ENCODE measurements at places on chromosomes 13 and 19.

DNA sequence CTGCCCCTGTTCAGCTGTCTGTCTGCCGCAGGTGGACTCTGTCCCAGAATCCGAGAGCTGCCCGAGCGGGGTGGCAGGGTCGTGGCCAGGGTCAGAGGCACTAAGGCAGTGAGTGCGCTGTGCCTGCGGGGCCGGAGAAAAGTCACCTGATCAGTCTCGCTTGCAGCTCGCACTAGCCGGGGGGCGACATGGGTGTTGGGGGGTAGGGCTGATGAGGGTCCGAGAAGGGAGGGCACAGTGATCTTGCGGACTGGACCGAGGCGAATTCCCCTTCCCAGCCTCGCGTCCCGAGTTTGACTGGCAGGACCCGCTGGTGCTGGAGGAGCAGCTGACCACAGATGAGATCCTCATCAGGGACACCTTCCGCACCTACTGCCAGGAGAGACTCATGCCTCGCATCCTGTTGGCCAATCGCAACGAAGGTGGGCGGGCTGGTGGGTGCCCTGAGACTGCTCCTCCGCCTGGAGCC lies 627 bp downstream of the GCDH start:
- DNase-seq, result peak; percentile 48

DNA sequence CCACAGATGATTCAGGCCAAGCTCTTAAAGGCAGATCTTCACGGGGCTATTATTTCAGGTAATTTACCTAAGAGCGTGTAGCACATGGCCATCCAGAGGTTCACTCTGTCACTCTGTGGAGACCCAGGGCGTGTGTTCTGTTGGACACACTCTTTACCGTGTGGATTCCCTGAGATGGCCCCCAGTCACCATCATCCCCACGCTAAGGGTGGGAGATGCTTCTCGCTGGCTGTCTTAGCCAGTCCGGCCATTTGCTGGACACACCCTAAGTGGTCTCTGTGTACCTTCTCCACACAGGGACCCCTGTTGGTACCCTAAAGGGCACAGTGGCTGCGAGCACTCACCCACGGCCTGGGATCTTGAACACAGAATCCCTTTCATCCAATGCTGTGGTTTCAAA lies 6.0 kb downstream of the POP4 start:
- no peak for DNase-seq

- no peak for DNase-seq
Observed at GRCh38 chr13:86684402-86684801, 885.2 kb upstream of the SLITRK6 start.

DNA sequence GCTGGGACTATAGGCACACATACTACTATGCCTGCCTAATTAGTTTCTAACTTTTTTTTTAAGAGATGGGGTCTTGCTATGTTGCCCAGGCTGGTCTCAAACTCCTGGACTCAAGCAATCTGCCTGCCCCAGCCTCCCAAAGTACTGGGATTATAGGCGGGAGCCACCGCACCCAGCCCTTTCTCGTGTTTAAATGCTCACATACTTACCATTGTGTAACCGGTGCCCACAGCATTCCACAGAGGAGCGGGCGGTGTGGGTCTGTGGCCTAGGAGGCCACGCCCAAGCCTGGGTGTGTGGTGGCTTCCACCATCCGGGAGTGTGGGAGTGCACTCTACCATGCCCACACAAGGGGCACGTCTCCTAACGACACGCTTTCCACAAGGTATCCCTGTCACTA lies 7.7 kb downstream of the LMNB2 start:
- no peak for DNase-seq

DNA sequence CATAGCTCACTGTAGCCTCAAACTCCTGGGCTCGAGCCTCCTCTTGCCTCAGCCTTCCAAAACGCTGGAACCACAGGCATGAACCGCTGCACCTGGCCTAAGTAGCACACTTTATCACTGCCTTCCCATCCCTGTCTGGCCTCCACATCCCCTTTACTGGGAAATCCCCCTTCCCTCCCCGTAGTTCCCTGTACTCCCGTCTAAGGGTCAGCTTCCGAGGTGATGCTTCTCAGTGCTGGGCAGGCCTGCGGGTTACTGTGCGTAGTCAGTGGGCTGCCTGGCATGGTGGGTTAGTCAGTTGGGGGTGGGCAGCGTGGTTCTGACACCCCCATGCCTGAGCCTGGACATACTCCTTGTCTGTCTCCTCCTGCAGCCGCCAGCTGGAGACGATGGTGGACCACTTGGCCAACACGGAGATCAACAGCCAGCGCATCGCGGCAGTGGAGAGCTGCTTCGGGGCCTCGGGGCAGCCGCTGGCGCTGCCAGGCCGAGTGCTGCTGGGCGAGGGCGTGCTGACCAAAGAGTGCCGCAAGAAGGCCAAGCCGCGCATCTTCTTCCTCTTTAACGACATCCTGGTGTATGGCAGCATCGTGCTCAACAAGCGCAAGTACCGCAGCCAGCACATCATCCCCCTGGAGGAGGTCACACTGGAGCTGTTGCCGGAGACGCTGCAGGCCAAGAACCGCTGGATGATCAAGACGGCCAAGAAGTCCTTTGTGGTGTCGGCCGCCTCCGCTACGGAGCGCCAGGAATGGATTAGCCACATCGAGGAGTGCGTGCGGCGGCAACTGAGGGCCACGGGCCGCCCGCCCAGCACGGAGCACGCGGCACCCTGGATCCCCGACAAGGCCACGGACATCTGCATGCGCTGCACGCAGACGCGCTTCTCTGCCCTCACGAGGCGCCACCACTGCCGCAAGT lies 8.4 kb downstream of the PLEKHF1 start:
- DNase-seq, result no peak

GRCh38 chr13:78410847-78411246 lies 192.5 kb downstream of the POU4F1 start:
- no peak for DNase-seq

DNA sequence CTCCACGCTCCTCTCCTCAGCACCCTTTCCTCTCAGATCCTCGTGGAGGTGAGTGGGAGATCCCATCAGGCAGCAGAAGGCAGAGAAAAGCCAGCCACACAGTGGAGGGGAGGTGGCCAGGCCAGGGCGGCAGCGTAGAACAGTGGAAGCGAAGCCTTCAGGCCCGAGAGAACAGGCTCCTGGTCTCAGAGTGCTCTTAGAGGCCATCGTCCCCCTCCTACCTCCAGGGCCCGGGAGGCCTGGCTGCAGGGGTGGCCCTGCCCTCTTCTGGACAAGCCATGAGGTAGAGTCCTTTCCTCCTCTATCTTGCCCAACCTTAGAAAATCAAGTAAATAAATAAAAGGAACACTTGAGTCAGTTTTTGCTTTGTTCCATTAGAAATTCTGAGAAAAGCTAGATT lies 202.0 kb downstream of the KATNAL1 start:
- no peak for DNase-seq

DNA sequence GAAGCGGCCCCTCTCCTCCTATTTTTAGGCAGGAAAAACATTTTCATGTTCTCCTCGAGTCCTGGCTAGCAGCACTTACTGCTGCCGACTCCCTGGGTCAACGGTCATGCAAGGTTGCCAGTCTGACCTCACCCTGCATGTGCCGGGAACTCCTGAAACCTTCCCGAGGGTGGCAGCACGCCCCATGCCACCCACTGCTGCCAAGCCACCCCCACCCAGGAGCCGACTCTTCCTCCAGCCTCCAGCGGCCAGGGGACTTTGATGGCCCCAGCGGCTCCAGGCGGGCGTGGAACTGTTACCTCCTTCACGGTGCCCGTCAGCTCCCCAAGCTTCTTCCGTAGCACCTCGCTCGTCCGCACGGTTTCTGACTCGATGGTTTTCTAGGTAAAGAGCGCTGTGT lies 8.7 kb downstream of the TIMM44 start:
- no peak for DNase-seq

GRCh38 chr19:52638601-52639000 lies 446 bp upstream of the ZNF83 start:
- peak; percentile 22 for DNase-seq

DNA sequence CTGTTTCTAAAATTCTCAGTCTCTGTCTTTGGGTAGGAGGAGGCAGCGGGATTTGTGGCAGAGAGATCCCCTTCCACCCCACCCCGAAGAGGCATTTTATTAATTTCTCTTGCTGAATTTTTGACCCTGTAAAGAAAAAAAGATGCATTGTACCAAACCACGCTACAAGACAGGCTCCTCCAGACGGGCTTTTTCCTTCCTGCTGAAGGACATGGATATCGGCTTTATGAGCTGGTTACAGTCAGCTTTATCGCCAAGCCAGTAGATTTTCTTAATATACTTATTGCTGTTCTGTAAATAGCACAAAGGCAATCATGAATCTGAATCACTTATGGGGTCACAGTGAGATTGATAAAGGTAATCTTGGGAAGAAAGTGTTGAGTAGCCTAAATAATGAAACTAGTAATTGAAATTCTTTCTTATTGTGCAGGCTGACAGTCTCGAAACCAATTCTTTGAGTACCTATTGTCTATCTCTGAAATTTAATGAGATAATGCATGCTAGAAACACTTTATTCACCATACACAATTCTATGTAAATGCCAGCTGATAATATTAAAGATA lies 24.5 kb downstream of the MBNL2 start:
- DNase-seq, result no peak

DNA sequence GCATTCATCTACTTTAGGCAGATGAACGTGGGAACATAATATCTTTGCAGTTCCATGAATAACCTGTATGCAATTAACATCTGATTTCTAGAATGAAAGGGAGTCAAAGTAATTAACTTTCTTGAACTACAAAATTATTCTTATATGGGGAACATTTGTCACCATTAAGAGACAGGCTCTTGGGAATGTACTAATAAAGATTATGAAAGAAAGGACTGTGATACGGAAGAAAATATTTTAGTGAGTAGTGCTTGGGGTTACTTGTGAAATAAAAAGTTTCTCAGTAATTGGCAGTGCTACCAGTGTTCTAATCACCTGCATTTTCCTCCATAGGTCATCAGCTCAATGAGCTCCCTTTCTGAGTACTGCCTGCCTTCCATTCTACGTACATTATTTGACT lies 85.4 kb downstream of the FRY start:
- no peak for DNase-seq

DNA sequence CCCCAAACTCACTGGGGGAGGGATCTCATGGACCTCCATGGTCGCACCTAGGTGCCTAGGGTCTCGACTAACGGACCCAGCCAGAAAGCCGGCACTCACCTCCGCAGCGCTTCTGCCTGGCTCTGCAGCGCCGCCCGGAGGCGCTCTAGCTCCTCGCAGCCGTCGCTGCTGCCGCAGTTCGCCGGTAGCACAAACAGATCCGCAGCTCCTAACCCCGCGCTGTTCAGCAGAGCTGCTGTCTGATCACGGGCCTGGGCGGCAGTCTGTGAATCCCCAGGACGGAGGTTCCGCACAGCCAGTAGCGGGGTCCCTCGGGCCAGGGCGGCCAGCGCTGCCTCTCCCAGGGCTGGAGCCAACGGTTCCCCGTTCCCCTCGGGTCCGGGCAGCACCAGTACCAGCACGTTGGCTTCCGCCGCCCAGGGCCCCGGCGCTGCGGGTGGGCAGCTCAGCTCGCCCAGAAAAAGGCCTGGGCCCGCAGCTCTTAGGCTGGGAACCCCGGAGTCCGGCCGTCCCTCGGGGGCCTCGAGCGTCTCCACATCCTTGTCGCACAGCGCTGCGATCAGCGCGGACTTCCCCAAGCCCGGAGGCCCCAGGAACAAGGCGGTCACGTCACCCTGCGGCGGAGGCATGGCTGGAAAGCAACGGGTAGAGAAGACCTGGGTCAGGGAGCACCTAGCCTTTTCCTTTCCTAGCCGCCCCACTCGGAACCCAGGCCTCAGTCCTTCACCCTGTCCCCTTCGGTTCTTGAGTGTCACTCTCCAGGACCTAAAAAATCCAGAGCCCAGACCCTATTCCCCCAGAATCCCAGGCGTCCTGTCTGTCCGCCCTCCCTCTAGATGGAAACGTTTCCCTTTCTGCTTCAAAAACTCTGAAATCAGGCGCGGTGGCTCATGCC lies 977 bp downstream of the IRGQ start:
- DNase-seq, result peak; percentile 66

DNA sequence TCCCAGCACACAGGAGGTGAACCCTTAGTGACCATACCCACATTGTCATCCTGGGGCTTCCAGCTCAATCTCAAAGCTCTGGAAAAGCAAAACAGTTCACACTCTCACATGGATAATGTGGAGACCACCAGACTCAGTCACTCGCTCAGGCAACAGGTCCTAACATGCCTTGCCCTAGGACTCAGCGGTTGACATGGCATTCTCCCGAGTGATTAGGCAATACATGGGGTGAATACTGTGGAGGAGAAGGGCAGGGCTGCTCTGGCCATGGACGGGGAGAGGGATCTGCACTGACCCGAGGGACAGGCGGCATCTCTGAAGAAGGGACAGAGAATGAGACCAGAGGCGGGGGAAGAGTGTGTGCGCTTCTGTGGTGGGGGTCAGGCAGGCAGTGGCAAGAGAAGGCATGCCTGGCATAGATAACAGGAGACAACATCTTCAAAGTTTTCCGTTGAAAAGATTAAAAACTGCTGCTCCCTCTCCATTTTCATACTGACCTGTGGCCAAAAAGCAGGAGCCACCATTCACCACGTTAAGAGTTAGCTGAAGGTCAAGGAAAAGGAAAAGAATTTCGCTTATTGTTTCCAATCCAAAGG lies 44.5 kb upstream of the EPHX3 start:
- no peak for DNase-seq

- no peak for DNase-seq
Observed at GRCh38 chr13:93318534-93319254, 92.1 kb downstream of the GPC6 start.

- DNase-seq, result peak; percentile 18
Observed at GRCh38 chr13:50156561-50157127, 141.4 kb downstream of the KCNRG start.

GRCh38 chr13:112727581-112727980 lies 37.7 kb downstream of the ATP11A start:
- no peak for DNase-seq

GRCh38 chr13:71866335-71867130 lies 471 bp downstream of the DACH1 start:
- peak; percentile 72 for DNase-seq

- DNase-seq, result no peak
Observed at GRCh38 chr19:50292216-50292827, 36.9 kb downstream of the KCNC3 start.

GRCh38 chr13:22940090-22940710 lies 240.6 kb upstream of the SGCG start:
- DNase-seq, result no peak

GRCh38 chr13:91329733-91330132 lies 17.8 kb upstream of the MIR17HG start:
- no peak for DNase-seq

- no peak for DNase-seq
Observed at GRCh38 chr19:42081584-42082203, 5.7 kb downstream of the ZNF574 start.

- DNase-seq, result no peak
Observed at GRCh38 chr13:46124967-46125933, 20.4 kb upstream of the CPB2 start.
